ENCODE measurements at places on chromosomes 6 and 20.
A peak's percentile ranks its signal among the peaks of the same experiment; 100 is the strongest.

- DNase-seq: no peak
Observed at GRCh38 chr20:54063992-54064676, 6.3 kb downstream of the BCAS1 start.

DNA sequence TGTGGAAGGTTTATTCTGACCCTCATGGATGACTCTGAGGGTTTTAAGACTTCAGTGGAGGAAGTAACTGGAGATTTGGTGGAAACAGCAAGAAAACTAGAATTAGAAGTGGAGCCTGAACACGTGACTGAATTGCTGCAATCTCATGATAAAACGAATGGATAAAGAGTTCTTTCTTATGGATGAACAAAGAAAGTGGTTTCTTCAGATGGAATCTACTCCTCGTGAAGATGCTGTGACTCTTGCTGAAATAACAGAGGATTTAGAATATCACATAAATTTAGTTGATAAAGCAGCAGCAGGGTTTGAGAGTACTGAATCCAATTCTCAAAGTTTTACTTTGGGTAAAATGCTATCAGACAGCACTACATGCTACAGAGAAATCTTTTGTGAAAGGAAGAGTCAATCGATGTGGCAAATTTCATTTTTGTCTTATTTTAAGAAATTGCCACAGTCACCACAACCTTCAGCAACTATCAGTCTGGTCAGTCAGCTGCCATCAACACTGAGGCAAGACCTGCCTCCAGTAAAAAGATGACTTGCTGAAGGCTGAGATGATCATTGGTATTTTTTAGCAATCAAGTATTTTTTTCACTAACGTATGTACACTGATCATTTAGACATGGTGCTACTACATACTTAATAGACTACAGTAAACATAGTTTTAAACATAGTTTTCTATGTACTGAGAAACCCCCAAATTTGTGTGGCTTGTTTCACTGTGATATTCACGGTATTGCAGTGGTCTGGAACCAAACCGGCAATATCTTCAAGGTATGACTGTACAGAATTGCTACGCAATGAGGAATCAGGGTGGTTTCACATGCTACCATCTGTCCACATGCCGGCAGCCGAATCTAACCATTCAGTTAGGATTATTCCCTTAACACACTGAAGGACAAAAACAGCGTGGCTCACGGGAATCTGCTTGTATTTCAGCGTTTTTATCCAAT lies 149.0 kb downstream of the MYB start:
- no peak for DNase-seq

- no peak for DNase-seq
Observed at GRCh38 chr20:1862663-1863053, 32.5 kb upstream of the SIRPA start.

- no peak for DNase-seq
Observed at GRCh38 chr6:36508532-36508931, 38.7 kb downstream of the STK38 start.

- no peak for DNase-seq
Observed at GRCh38 chr6:43001843-43002242, 11.9 kb downstream of the MEA1 start.

GRCh38 chr6:12911427-12911826 lies 194.9 kb downstream of the PHACTR1 start:
- peak; percentile 13 for DNase-seq

DNA sequence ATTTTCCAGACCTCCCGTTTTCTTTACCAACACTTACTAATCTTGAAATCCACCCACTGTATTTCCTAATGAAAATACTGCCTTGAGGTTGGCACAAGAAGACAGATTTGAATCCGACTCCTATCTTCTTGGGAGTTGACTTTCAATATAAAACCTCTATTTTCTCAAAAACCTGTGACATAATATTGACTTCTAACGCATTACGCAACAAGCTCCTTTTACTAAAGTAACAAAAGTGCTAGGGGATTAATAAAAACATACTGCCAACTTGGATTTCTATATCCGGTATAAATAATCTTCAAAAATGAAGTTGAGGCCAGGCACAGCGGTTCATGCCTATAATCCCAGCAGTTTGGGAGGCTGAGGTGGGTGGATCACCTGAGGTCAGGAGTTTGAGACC lies 382.0 kb downstream of the PREX1 start:
- no peak for DNase-seq

DNA sequence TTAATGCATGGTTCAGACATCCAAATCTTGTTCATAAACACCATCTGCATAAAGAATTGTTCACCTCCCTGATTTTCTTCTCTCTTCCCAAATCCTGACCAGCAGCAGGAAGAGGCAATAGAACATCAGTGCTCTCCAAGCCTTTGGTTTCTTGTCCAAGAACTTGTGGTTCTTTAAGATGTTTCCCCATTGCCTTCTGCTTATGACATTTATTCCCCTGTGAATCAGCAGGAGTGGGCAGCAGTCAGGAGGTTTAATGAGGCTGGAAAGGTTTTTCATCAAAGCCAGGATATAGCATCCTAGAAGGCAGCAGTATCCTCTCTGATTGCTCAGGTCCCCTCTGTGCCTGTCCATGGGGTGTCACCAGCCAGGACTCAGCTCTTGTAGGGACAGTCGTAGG lies 5.3 kb downstream of the HDDC2 start:
- DNase-seq: no peak

GRCh38 chr6:106538145-106538544 lies 91.2 kb downstream of the RTN4IP1 start:
- no peak for DNase-seq

- DNase-seq: no peak
Observed at GRCh38 chr20:46114449-46114848, 3.7 kb upstream of the CD40 start.

- no peak for DNase-seq
Observed at GRCh38 chr6:14614631-14615030, 497.1 kb downstream of the CD83 start.

GRCh38 chr6:159978291-159979135 lies 9.6 kb downstream of the IGF2R start:
- DNase-seq: no peak

GRCh38 chr6:69164564-69165229 lies 529.6 kb downstream of the ADGRB3 start:
- DNase-seq: no peak

DNA sequence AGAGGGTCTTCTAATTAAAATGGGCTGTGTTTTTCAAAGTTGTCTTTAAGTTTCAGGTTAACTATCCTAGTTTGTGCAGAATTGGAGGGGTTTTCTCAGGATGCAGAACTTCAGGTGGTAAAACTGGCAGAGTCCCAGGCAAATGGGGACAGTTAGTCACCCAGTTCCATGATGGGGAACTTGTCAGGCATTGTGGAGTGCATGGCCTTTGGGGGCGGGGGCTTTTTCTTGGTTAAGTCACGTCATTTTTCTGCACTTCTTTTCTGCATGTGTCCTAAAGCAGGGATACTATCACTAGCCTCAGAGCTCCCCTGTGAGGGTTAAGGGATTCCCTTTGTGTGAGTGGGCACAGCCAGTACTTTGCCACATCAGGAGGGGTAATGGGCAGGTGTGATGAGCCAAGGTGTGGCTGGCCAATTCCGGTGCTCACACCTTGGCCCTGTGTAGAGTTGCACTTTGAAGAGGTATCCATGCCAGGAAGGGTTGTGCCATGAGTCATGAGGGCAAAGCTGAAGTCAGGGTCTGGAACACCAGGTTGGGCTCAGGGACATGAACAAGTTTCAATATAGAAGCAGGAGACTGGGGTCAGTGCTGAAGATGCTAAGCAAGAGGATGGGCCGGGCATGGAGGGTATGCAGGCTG lies 126.0 kb upstream of the RREB1 start:
- no peak for DNase-seq

DNA sequence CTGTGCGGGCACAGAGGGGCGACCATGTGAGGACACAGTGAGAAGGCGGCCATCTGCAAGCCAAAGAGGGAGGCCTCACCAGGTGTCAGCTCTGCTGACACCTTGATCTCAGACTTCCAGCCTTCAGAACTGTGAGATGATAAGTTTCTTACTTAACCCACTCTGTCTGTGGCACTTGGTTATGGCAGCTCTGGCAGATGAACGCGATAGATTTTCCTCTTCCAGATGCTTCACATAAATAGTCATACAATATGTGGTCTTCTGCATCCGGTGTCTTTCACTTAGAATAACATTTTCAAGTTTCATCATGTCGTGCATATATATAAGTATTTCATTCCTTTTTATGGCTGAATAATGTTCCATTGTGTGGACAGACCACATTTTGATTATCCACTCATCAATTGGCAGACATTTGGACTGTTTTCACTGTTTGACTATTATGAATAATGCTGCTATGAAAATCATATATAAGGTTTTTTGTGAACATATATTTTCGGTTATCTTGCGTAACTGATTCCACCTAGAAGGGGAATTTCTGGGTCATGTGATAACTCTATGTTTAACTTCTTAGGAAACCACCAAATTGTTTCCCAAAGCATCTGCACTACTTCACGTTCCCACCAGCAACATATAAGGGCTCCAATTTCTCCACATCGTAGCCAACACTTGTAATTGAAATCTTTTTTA lies 30.2 kb downstream of the PRR18 start:
- DNase-seq: no peak

- no peak for DNase-seq
Observed at GRCh38 chr20:53631909-53632662, 38.4 kb upstream of the ZNF217 start.

DNA sequence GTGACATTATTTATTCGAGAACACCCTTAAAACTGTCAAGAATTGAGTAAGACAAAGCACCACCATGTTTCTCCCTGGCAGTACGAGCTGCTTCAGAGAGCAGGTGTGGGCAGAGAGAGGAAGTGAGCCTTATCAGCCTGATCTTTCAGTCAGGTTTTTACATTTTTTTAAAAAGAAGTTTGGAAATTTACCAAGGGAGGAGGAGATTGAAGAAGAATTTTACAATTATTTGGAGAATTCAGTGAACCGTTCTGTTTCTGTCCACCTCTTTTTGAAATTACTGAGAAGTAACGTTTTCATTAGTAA lies 75.5 kb downstream of the ZDHHC14 start:
- DNase-seq: no peak

GRCh38 chr6:14118091-14118439 lies 493 bp downstream of the CD83 start:
- DNase-seq: no peak

- DNase-seq: no peak
Observed at GRCh38 chr6:146912730-146913685, 291.2 kb upstream of the STXBP5 start.

DNA sequence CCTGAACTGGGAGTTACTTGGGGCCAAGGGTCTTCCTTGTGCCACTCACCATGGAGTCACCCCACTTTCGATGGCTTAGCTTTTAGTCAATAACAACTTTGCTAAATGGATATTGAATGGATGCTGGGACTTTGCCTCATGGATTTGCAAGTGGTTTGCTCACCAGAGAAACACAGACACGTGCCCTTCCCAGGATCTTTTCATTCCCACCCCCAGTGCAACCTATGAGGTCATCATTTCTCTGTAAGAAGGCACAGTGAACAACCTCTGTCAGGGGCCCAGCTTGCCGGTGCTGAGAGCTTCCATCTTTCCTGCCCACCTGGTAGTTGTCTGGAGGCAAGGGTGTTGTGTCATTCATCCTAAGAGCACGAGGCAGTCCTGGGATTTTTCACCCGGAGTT lies 256.8 kb upstream of the PMEPA1 start:
- DNase-seq: no peak

DNA sequence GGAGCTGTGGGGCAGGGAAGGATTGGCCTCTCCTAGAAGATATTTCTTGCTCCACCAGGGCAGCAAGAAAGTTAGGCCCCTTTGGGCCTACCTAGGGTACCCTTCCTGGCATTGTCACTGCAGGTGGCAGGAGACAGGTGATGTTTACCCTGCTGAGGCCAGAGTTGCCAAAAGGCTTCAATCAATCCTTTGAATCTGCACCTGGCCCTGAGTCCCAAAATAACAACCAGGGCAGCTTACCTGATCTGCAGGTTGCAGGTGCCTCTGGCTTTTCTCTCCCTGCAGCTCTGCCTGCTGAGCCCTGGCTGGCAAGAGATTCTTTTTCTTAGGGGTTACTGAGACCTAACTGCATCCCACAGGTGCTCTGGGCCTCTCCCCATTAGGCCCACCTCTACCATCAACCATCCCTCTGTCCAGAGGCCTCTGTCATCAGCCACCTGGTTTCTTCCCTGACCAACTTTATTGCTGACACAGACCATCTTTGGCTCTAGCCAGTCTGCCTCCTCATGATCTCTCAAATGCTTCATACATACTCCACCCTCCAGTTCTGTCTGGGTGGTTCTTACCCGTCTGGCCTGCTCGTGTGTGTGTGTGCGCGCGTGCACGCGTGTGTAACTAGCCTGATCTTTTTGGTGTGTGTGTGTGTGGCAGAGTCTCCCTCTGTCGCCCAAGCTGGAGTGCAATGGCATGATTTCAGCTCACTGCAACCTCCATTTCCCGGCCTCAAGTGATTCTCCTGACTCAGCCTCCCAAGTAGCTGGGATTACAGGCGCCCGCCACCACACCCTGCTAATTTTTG lies 13.7 kb downstream of the BCL2L1 start:
- DNase-seq: no peak

DNA sequence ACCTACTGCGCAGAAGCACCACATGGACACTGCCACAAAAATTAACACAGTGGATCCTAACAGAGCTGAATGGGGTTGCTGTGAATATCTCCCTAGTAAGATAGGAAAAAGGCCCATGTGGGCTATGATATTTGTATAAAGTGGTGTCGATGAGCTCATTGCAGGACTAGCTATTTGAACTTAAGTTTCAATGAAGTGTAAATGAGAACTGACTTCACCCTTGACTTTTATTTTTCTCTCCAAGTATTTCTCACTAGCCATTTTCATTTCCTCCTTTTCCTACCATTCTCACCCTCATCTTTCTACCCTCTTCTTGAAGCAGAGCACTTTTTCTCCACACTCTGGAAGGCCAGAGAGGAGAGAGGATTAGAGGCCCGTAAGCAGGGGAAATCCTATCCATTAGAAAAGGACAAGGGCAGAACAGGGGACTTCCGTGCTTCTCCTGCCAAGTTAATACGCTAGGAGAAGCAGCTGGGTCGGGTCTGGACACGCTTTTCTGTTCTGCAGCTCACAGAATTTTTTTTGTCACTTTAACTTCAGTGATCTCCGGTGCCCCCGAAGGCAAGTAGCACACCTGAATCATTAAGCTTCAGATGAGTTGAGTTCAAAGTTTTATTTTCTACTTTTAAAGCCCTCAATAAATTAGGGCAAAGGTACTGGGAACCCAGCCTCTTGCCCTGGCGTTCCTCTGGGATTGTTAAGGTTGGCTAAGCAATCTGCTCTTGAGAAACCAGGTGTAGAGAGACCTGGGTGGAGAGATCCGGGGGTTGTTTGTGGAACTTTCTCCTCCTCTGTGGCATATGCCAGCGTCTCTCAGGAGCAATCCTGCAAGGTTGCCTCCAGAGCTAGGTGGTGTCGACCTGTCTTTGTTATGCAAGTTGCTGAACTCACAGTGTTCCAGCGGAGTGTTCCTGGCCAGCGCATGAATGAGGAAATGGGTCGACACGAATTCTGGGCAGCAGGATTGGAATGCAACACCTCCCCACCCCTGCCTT lies 56.2 kb upstream of the ARID1B start:
- no peak for DNase-seq
